Gastroesophageal sphincter (tissue), 4 donors: ENCODE measurements at places on chromosomes 1 and 21.

GRCh38 chr1:204869097-204869496 lies 1.6 kb upstream of the NFASC start:
- no peaks in the 10 kb centered on the region for H3K27me3 ChIP-seq
- peaks cover 42% of the 10 kb centered on the region for H3K4me1 ChIP-seq
- no peak for ATAC-seq
- no peak overlapping the region for H3K27ac ChIP-seq
- no peaks in the 10 kb centered on the region for H3K36me3 ChIP-seq

DNA sequence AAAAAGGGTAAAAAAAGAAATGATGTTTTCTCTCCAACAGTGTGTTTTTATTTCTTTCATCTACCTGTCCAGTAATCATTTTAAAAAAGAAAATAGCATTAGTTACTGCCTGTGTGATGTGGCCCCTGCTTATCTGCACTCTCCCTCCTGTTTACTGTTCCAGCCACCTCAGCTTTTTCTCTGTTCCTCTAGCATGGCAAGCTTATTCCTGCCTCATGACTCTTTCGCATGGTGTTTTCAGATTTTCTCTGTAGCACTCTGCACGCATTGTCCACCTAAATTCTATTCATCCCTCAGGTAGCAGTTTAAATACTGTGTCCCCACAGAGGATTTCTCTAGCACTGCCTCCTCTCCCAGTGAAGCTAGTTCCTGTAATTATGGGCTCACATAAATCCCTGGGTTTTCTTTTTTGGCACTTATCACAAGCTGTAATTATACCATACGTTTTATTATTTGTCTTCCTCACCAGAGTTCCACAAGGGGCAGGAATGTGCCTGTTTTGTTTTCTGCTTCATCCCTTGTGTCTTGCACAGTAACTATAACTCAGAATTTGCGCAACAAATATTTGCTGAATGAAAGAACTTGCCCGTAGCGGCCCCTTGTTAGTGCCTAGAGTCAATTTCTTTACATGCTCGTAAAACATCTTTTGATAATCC lies 51.4 kb upstream of the LRIG2 start:
- no peak overlapping the region for H3K4me3 ChIP-seq
- no peaks in the 10 kb centered on the region for H3K4me1 ChIP-seq
- H3K27ac ChIP-seq = no peak overlapping the region
- no peak for ATAC-seq
- no peaks in the 10 kb centered on the region for H3K36me3 ChIP-seq

GRCh38 chr1:235648954-235649367 lies 623 bp downstream of the GNG4 start:
- no peaks in the 10 kb centered on the region for H3K36me3 ChIP-seq
- H3K4me1 ChIP-seq = peaks cover 32% of the 10 kb centered on the region
- ATAC-seq = peak; percentile 60
- peak overlapping the region; percentile 23 for H3K4me3 ChIP-seq

DNA sequence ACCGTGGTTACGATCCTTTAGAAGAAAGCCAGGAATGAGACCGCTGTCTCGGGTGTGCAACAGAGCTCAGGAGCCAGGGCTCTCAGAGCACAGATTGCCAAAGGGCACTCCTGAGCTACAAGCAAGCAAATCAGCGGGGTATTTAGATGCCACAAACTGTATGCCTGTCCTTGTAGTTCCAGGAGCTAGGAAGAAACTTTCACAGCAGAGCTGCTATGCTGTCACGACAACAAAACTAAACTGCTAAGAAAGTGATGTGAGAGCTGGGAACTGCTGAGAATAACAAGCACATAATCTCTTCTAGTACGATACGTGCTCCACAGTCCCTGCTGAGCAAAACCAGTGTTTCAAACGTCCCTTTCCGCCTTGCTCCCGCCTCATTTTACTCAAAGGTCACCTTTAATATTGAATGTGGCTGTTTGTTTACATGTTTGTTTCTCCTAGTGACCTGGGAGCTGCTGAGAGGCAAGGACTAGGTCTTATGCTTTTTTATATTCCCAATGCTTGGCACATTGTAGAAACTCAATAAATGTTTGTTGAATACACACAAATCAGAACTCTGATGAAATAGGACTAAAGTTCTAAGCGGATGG lies 14.7 kb downstream of the GREM2 start:
- no peak for ATAC-seq
- H3K27ac ChIP-seq = peak overlapping the region; percentile 69
- H3K4me3 ChIP-seq = peak overlapping the region; percentile 29
- H3K36me3 ChIP-seq = no peaks in the 10 kb centered on the region

GRCh38 chr1:163084330-163084729 lies 15.2 kb downstream of the RGS4 start:
- H3K27me3 ChIP-seq = no peaks in the 10 kb centered on the region
- H3K4me1 ChIP-seq = peaks cover 12% of the 10 kb centered on the region
- H3K27ac ChIP-seq = no peak overlapping the region
- no peak overlapping the region for H3K4me3 ChIP-seq
- no peak for ATAC-seq

GRCh38 chr1:163774978-163775620 lies 453.3 kb downstream of the NUF2 start:
- H3K36me3 ChIP-seq = no peaks in the 10 kb centered on the region
- no peaks in the 10 kb centered on the region for H3K27me3 ChIP-seq
- no peak for ATAC-seq
- H3K4me3 ChIP-seq = no peak overlapping the region
- no peak overlapping the region for H3K27ac ChIP-seq

DNA sequence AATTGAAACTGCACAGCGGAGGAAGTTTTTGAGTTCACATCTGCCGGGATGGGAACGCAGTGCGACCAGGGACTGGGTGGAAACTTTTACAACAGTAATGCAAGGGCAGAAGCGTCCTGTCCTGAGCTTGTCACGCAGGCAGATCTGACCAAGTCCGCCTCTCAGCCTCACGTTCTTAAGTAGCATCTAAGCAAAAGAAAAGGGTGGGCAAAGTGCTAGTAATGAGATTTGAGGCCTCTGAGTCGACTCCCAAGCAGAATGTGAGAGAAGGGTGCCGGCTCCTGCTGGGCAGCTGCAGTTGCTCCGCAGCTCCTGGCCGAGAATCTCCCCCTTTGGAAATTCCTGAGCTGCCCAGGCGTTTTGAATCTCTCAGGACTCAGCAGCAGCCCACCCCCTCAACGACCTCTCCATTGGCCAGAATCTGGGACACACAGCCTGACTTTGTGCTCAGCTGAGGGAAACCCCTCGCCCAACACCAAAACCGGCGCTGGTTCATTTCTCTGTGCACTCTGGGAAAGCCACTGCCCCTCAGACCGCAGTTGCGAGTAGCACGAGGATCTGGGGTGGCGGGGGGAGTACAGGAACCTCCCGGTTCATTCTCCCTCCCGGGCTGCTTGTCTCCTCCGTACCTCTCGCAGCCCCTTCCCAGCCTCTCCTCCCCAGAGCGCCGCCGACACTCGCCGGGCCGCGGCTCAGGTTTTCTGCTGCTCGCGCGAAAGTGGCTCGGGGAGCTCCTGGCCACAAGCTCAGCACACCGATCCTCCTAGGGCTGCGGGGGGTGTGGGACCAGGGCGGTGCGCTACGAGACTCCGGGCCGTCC lies 913 bp upstream of the S1PR1 start:
- H3K27me3 ChIP-seq = no peaks in the 10 kb centered on the region
- H3K4me1 ChIP-seq = no peaks in the 10 kb centered on the region
- H3K27ac ChIP-seq = peak overlapping the region; percentile 37
- H3K36me3 ChIP-seq = peaks cover 20% of the 10 kb centered on the region

DNA sequence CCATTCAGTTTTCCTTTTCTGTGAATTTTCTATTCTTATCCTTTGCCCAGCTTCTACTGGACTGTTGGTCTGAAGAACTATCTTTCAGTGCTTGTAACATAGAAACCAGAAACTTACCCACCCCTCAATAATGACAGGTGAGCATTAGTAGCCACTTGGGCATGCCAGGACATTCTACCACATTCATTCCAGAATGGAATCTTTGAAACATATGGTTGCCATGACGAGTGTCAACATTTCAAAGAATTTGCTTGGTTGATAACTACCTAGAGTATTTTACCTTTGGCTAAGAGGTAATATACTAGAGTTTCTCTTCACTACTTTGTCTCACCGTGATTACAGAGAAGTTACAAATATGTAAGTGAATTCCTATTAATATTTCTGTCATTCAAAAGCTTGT lies at the start of gene MROH9:
Gene MROH9, plus strand, starts transcription at position 304 of the 400 bp plus-strand sequence. CDS start 10,023 bp downstream, outside the sequence.
- no peaks in the 10 kb centered on the region for H3K27me3 ChIP-seq
- no peak within 1 kb of the TSS for H3K27ac ChIP-seq
- H3K36me3 ChIP-seq = no peaks in the 10 kb centered on the region

DNA sequence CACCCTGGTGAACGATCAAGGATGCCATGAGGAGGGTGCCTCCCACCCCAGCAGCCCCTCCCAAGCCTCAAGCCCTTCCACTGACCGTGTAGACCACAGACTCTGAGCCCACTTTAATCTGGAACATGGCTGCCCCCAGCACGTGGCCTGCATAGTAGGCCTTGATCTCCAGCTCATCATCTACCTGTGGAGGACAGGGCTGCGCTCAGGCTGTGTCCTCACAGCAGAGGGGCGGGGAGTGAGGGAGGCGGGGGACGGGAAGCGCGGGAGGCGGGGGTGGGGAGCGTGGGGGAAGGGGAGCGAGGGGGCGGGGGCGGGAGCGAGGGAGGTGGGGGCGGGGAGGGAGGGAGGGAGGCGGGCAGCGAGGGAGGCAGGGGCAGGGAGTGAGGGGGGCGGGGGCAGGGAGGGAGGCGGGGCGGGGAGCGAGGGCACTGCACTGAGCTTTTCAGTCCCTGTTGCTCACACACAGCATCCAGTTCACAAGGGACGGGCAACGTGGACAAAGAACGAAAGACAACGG lies 7.1 kb downstream of the PUSL1 start:
- peaks cover 12% of the 10 kb centered on the region for H3K4me1 ChIP-seq
- ATAC-seq = no peak
- H3K27ac ChIP-seq = peak overlapping the region; percentile 68

- ATAC-seq = no peak
- no peaks in the 10 kb centered on the region for H3K36me3 ChIP-seq
- no peaks in the 10 kb centered on the region for H3K4me1 ChIP-seq
- H3K27me3 ChIP-seq = no peaks in the 10 kb centered on the region
- H3K27ac ChIP-seq = no peak overlapping the region
- H3K4me3 ChIP-seq = no peak overlapping the region
Observed at GRCh38 chr1:214586621-214587020, 16.4 kb upstream of the CENPF start.

- no peaks in the 10 kb centered on the region for H3K4me1 ChIP-seq
- H3K27me3 ChIP-seq = peaks cover 9% of the 10 kb centered on the region
- no peaks in the 10 kb centered on the region for H3K36me3 ChIP-seq
- no peak overlapping the region for H3K4me3 ChIP-seq
Observed at GRCh38 chr21:37771181-37771580, 145.1 kb downstream of the KCNJ6 start.

GRCh38 chr1:978069-978834 lies 3.6 kb downstream of the PERM1 start:
- no peak overlapping the region for H3K27ac ChIP-seq
- no peaks in the 10 kb centered on the region for H3K36me3 ChIP-seq
- H3K27me3 ChIP-seq = peaks cover 74% of the 10 kb centered on the region
- no peak for ATAC-seq

DNA sequence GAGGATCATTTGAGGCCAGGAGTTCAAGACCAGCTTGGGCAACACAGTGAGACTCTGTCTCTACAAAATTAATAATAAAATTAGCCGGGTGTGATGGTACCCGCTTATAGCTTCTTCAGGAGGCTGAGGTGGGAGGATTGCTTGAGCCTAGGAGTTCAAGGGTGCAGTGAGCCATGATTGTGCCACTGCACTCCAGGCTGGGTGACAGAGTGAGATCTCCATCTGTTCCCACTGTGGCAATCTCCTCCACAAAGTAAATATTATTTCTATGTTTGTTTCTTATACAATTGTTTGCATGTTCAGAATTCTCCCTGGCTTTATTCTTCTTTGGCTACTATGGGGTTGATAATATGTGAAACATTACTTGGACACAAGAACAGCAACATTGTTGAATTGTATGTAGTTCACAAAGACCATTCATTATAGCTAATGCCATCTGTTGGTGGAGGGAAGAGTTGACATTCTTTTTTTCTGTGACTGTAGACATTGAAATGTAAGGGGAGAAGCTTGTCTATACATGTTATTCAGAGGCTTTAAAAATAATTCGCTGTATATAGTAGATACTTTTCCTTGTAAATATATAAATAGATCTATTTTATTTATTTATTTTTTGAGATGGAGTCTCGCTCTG lies 47.8 kb upstream of the SRSF10 start:
- peaks cover 4% of the 10 kb centered on the region for H3K4me1 ChIP-seq
- H3K4me3 ChIP-seq = no peak overlapping the region
- no peak overlapping the region for H3K27ac ChIP-seq
- no peaks in the 10 kb centered on the region for H3K27me3 ChIP-seq
- no peaks in the 10 kb centered on the region for H3K36me3 ChIP-seq
- ATAC-seq = peak; percentile 50

GRCh38 chr1:206513312-206514111 lies 6.2 kb downstream of the RASSF5 start:
- no peak overlapping the region for H3K27ac ChIP-seq
- H3K36me3 ChIP-seq = no peaks in the 10 kb centered on the region
- H3K4me1 ChIP-seq = no peaks in the 10 kb centered on the region
- peaks cover 5% of the 10 kb centered on the region for H3K27me3 ChIP-seq
- peak; percentile 83 for ATAC-seq
- no peak overlapping the region for H3K4me3 ChIP-seq

DNA sequence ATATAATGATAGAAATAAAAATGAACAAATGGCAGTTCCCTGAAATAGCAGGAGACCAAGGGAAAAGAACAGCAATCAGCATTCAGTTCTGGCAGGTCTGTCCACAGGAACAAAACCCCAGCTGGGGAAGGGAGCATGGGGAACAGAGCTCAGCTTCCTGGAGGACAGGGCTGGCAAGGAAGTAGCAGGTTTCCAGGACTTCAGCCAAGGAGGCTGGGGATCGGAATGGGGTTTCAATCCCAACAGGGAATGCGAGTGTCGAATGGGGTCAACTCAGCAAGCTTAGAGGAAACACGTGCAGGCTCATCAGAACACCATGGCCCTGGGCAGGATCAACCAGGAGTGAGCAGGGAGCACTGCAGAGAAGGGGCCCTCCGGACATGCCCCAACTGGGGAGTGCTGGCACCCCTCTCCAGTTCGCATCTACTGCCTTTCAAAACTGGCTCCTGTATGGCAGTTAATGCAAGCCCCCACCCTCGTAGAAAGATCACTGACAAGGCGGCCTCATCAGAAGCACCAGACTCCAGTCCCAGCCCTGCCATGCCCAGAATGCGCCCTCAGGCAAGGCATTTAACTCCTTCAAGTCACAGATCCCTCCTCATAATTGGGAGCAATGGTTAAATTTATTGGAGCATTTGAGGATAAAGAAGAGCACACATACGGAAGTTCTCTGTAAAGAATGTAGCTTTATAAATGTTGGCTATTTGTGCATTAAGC lies 72.4 kb downstream of the SEC16B start:
- no peak overlapping the region for H3K27ac ChIP-seq
- no peaks in the 10 kb centered on the region for H3K27me3 ChIP-seq
- H3K36me3 ChIP-seq = no peaks in the 10 kb centered on the region
- H3K4me1 ChIP-seq = no peaks in the 10 kb centered on the region

GRCh38 chr1:88985032-88985431 lies 7.4 kb downstream of the KYAT3 start:
- no peak overlapping the region for H3K4me3 ChIP-seq
- H3K27ac ChIP-seq = peak overlapping the region; percentile 61
- peaks cover 3% of the 10 kb centered on the region for H3K4me1 ChIP-seq
- peaks cover 2% of the 10 kb centered on the region for H3K36me3 ChIP-seq
- H3K27me3 ChIP-seq = no peaks in the 10 kb centered on the region
- ATAC-seq = peak; percentile 51

- no peak overlapping the region for H3K27ac ChIP-seq
- H3K4me1 ChIP-seq = no peaks in the 10 kb centered on the region
- H3K4me3 ChIP-seq = no peak overlapping the region
- H3K36me3 ChIP-seq = no peaks in the 10 kb centered on the region
- no peak for ATAC-seq
Observed at GRCh38 chr1:118333601-118334210, 148.7 kb upstream of the SPAG17 start.

GRCh38 chr21:14602382-14602958 lies 56.4 kb upstream of the SAMSN1 start:
- no peak overlapping the region for H3K4me3 ChIP-seq
- H3K27me3 ChIP-seq = no peaks in the 10 kb centered on the region
- no peak for ATAC-seq
